Activated naive CD4-positive, alpha-beta T cell (primary cell): ENCODE measurements at places on chromosomes 5 and 9.

- no peak for DNase-seq
Measured at GRCh38 chr5:96756985-96757384, 50.8 kb downstream of the ERAP1 start.

DNA sequence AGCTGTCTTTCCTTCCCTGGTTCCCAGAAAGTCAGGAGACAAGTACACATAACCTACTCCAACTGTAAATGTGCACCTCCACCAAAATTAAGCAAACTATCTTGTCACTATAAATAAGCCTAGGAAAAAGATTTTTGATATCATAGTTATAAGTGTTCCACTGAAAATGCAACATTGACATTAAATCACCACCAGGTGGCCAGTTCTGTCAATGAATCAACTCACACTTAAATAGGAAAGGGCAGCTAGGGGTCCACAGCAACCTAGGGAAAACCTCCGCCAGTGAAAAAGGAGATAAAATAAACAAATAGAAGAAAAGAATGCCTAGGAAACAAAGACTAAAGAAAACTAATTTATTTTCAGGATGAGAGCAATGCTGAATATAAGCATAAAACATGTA is 243.0 kb upstream of the PTPRD start:
- DNase-seq: no peak

DNA sequence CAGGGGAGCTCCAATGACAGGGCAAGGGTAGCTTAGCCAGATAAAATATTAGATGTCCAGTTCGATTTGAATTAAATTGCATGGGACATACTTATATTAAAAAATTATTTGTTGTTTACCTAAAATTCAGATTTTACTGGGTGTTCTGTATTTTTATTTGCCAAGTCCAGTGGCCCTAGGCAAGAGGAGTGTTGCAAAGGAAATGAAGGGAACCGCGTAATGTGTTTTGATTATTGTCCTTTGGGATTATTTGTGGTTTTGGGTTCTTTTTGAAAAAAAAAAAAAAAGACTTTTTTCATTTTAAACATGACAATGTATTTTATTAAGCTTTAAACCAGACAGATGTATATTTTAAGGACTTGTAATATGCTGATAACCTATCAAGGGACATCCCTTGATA is 179.3 kb downstream of the C9orf152 start:
- no peak for DNase-seq

- DNase-seq: no peak
Measured at GRCh38 chr5:44565902-44566301, 176.7 kb upstream of the FGF10 start.
